Stimulated activated CD8-positive, alpha-beta memory T cell treated with anti-CD3 and anti-CD28 coated beads, Interleukin-15, amount 100 ng/mL, for 24 hours (primary cell): ENCODE measurements at places on chromosomes 6 and 20.

GRCh38 chr6:149483334-149483725 lies 1.5 kb downstream of the ZC3H12D start:
- no peak for DNase-seq

GRCh38 chr6:159308198-159308597 lies 139.0 kb downstream of the FNDC1 start:
- no peak for DNase-seq

DNA sequence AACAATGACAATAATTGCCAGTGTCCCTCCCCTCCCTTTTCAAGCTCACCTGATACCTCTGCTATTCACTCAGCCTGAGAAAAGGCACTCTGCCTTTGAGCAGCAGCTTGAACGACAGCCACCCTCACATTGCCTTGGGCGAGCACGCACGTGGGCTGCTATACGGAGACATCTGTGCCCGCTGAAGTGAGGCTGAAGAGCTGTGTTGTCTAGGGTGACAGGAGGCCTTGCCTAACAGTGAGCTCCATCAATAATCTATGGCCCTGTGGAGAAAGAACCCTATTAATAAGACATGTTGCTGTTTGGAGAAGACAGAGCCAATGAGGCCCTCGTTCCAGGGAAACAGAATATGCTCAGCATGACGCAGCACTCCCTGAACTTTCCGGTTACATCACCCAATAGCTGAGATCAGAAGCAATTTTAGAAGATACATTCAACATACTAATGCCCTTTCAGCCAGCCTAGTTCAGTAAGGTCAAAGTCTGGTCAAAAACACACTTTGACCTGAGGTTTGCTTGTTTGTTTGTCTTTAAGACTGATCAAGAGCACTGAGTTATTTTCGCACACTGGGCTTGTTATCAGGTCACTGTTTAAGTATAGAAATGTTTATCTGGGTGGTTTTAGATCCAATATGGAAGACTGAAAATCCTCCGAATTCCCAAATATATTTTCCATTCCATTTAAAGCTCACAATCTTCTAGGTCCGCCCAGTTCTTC lies 30.6 kb downstream of the RBM24 start:
- DNase-seq, result no peak

- no peak for DNase-seq
Measured at GRCh38 chr6:11812951-11813350, 34.3 kb upstream of the ADTRP start.

DNA sequence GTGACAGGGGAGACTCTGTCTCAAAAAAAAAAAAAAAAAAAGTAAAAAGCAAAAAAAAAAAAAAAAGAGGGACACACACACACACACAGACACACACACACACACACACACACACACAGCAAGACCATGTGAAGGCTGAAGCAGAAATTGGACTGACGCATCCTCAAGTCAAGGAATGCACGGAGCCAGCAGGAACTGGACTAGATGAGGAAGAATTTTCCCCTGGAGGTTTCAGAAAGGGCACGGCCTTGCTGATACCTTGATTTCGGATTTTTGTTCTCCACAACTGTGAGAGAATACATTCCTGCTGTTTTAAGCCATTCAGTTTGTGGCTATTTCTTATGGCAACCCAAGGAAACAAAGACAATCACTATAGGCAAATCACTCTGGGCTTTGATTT lies 176.9 kb upstream of the SALL4 start:
- no peak for DNase-seq

GRCh38 chr20:13898012-13898612 lies 92.3 kb downstream of the SEL1L2 start:
- no peak for DNase-seq

DNA sequence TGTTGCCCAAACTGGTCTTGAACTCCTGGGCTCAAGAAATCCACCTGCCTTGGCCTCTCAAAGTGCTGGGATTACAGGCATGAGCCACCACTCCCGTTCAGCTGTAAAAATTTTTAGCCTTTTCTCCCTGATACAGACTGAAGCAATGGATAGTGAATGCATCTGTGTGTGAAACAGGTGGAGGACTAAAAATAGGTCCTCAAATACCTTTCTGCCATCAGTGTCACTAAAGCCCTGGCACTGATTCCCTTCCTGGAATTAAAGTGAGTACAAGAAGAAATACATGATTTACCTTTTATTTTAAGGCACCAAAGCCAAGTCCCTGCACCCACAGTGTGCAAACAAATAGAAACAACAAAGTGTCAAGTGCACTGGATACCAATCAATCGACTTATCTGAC lies 25.1 kb downstream of the TULP4 start:
- DNase-seq, result no peak

DNA sequence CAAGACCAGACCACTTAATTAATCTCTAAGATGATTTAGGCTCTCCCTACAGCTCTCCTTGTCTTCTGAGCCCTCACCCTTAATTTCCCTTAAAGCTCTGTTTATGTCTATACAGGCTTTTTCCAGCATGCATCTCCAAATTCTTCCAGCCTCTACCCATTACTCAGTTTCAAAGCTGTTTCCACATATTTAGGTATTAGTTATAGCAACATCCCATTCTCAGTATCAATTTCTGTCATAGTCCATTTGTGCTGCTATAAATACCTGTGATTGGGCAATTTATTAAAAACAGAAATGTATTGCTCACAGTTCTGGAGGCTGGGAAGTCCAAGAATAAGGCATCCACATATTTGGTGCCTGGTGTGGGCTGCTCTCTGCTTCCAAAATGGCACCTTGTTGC lies 2.3 kb upstream of the SERPINB1 start:
- no peak for DNase-seq

- DNase-seq, result no peak
Measured at GRCh38 chr6:38264605-38265004, 375.1 kb downstream of the BTBD9 start.

- DNase-seq, result no peak
Measured at GRCh38 chr20:36823121-36823520, 49.6 kb upstream of the DSN1 start.

DNA sequence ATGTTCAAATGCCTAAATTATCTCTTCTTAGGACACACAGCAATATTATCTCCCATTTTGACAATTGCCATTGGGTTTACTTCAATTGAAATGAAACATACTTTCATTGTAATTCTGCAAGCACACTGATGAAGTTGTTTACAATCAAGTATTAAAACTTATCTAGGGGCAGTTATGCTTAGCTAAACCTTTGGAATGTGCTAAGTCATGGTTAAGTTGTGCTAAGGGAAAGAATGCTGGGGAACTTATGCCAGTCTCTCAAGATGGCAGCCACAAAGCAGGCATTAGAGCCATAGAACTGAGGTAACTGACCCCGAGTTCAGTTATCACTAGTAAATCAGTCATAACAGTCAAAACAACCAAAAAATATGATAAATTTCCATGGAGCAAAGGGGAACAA lies 59.1 kb upstream of the NT5E start:
- no peak for DNase-seq

DNA sequence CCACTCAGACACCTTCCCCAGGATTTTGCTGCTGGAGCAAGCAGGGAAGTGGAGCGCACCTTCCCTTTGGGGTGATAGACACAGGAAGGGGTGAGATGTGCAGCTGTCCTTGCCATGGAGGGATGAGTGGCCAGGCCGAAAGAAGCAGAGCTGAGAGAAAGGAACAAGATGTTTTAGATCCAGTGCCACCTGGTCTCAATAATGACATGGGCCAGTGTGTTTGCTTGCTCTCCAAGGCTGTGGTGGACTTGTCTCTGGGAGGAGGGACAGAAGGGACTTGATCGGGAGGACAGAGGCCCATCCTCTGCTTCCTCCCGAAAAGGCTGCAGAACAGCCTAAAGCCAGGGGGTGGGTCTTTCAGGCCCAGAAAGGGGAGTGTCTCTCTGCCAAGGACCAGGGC lies 61.7 kb upstream of the CCDC167 start:
- DNase-seq, result no peak

DNA sequence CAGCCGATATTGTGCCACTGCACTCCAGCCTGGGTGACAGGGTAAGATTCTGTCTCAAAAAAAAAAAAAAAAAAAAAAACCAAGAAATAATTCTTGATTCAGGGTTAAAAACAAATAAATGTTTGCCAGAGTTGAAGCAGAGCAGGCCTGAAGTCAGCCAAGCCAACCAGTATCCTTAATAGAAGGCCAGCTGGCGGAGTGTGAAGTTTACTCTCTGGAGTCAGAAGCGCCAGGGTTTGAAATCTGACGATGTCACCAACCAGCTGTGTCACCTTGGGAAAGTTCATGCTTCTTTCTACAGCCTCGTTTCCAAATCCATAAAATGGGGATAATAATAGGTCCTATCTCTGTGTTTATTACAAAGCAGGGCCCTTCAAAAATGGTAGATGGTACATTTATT lies 73.0 kb upstream of the ENPP5 start:
- no peak for DNase-seq

DNA sequence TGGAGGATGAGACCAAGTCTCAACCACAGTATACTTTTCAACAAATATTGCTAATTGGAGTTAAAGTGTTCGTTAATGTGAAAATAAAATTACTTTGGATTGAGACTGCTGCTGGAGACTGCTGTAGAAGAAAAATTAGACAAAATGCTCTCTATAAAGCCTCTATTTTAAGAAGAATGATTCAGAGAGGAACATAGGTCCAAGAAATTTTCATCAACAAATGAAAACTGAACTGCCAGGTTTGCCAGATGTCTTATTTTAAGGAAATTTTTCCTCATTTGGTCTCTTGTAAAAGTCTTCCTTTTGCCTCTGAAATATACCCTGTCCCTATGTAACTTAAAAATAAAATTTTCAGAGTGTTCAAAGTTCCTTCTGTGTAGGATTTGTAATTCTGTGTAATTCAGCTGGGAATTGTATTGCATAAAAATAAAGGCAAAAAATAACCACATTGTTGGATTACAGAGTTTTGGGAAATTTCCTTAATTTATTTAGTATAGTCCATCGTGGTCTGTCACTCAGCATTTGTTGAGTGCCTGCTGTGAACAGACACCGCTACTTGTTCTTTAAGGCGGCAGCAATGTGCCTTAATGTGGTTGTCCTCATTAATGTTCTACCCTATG lies 27.4 kb downstream of the ANKS1A start:
- DNase-seq, result no peak

DNA sequence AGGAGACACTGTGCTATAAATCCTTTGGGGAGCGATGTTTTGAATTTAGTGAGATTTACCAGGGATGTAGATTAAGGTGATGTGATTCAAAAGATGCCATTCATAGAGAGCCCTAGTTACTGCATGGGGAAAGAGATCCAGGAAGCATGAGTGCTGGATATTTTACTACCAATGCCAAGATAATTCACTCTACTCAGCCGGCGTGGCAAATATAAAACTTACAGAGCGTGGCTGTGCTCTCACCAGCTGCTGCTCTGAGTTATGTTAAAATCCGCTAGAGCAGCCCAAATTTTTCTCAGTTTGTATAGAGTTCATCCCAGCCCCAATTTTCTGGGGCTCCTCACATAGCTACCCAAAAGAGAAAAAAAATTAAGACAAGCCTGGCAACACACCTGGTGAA lies 48.6 kb downstream of the BFSP1 start:
- DNase-seq, result no peak

DNA sequence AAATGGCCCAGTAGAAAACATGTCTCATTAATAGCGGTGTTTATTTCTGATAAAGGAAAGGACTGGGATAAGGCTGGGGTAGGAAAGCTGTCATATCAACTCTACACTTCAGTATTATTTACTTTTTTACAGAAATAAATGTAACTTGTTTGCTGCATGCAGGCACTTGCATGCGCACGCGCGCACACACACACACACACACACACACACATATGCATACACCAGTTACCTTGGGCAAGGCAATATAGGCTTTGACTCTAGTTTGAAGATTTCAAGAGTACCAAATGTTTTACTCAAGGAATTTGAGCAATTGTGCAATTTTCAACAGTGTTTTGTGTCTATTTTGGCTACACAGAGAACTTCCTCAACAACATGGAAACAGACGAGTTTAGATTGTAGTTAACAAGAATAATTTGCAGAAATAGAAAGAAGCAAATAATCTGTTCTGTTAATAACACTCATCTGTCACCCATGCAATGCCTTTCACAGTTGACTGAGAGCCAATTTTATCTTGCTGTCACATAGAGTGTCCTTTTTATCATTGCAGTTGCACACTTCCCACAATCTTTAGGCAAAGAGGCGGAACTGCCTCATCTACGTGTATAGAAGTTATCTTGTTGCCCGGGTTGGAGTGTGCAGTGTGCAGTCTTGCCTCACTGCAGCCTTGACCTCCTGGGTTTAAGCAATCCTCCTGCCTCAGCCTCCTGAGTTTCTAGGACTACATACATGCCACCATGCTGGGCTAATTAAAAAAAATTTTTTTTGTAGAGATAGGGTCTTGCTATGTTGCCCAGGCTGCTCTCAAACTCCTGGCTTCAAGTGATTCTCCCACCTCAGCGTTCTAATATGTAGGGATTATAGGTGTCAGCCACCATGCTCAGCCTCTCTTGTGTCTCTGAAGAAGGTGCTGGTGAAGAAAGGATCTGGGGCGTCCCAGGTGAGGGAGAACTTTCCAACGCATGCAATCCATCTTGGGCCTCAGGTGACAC lies 74.8 kb upstream of the SHLD1 start:
- DNase-seq, result no peak

- DNase-seq, result no peak
Measured at GRCh38 chr6:160398674-160399271, 50.6 kb downstream of the SLC22A3 start.

DNA sequence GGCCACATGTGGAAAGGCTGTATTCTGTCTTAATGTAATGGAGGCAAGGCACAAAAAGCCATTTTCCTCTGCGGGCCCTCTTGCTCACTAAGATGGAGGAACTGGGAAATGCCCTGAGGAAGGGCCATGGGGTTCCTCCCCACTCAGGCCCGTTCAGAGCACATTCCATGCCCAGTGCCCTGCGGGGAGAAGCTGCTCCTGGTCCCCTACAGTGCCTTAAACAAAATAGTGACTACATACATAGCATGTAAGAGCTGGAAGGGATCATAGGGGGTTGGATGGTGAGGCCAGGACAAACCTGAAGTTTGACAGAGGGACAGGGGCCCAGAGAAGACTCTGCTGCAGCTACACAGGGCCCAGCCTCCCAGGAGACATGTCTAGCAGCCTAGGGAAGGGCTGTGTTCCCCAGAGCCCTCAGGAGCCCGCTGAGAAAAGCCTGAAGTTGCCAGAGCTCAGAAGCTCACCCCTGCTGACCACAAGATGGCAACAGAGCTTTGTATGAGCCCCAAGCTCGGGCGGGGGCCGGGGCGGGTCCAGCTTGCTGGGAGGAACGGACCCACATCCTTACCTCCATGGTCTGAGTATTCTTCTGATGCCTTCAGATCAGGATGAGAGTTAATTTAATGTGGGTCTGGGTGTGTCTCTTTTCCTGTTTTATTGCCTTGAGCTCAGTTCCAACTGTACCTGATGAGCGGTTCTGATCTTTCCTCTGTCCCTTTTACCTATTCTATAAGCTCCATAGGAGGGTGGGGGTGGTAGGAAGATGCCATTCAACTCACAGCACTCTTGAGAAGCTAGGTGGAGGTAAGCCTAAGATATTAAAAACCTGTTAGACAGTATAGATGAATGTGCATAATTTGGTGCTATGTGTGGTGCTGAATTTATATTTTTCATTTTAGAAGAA lies 242.9 kb downstream of the CDC5L start:
- no peak for DNase-seq

GRCh38 chr20:31653561-31653960 lies 15.8 kb downstream of the COX4I2 start:
- no peak for DNase-seq
